Parietal lobe (tissue), 2 donors: ENCODE measurements at places on chromosomes 16 and 17. TPM values are rescaled to one million over a fixed set of nuclear protein-coding genes. Genes with fewer than 3 reads are reported as not detected.

The TEX19 gene
- not detected for total RNA-seq

The ABCA3 gene
- 57.3 TPM for total RNA-seq

The SLC16A11 gene
- total RNA-seq: not detected

The KCNH4 gene
- 0.63 TPM for total RNA-seq

The PPL gene
- 0.94 TPM for total RNA-seq

The CTRB2 gene
- total RNA-seq: not detected

The KIF1C gene
- 21.3 TPM for total RNA-seq

The CFAP119 gene
- 5.3 TPM for total RNA-seq

The LUC7L gene
- 216 TPM for total RNA-seq

The KIF2B gene
- not detected for total RNA-seq

The DNAI2 gene
- total RNA-seq: not detected

The KRT17 gene
- not detected for total RNA-seq

The TMC8 gene
- total RNA-seq: 2.5 TPM

The ACSM2A gene
- total RNA-seq: not detected

The KRTAP17-1 gene
- not detected for total RNA-seq

The CCL4L2 gene
- 1.6 TPM for total RNA-seq

The CFAP97D1 gene
- total RNA-seq: not detected

The TPSD1 gene
- total RNA-seq: not detected

The GJD3 gene
- total RNA-seq: not detected

The PRR15L gene
- total RNA-seq: not detected

The STARD3 gene
- 33.5 TPM for total RNA-seq

The TSPAN10 gene
- 0.63 TPM for total RNA-seq

The AMZ2 gene
- total RNA-seq: 47.6 TPM

The SLC35G6 gene
- total RNA-seq: not detected

The CIITA gene
- 0.31 TPM for total RNA-seq

The ACSM3 gene
- total RNA-seq: under 0.01 TPM

The CDH5 gene
- 7.8 TPM for total RNA-seq

The MYH3 gene
- total RNA-seq: 1.9 TPM

The KRT12 gene
- total RNA-seq: not detected

The PLD6 gene
- 6.9 TPM for total RNA-seq

The TBC1D3K gene
- 0.31 TPM for total RNA-seq

The KCNG4 gene
- not detected for total RNA-seq

The MVP gene
- 5.6 TPM for total RNA-seq

The NTN3 gene
- total RNA-seq: 6.6 TPM

The CRHR1 gene
- total RNA-seq: 16.6 TPM

The ANKRD40CL gene
- total RNA-seq: not detected

The AIPL1 gene
- not detected for total RNA-seq

The PRSS33 gene
- not detected for total RNA-seq

The MAP2K6 gene
- 47.3 TPM for total RNA-seq

The ICAM2 gene
- 6.6 TPM for total RNA-seq

The GRAPL gene
- 5.0 TPM for total RNA-seq

The TMC7 gene
- 3.4 TPM for total RNA-seq

The GPR179 gene
- 0.63 TPM for total RNA-seq

The ASPHD1 gene
- total RNA-seq: 13.1 TPM

The POLR2A gene
- 106 TPM for total RNA-seq

The SPNS3 gene
- total RNA-seq: not detected

The CREBBP gene
- 97.7 TPM for total RNA-seq
